ENCODE measurements at places on chromosomes 12 and 14.
A peak's percentile ranks its signal among the peaks of the same experiment; 100 is the strongest.

GRCh38 chr12:120495186-120495730 lies 655 bp upstream of the DYNLL1 start:
- no peak for DNase-seq

GRCh38 chr12:83097643-83098342 lies 411.1 kb downstream of the TMTC2 start:
- DNase-seq = no peak

GRCh38 chr12:21666722-21667121 lies 9.1 kb upstream of the LDHB start:
- DNase-seq = no peak

DNA sequence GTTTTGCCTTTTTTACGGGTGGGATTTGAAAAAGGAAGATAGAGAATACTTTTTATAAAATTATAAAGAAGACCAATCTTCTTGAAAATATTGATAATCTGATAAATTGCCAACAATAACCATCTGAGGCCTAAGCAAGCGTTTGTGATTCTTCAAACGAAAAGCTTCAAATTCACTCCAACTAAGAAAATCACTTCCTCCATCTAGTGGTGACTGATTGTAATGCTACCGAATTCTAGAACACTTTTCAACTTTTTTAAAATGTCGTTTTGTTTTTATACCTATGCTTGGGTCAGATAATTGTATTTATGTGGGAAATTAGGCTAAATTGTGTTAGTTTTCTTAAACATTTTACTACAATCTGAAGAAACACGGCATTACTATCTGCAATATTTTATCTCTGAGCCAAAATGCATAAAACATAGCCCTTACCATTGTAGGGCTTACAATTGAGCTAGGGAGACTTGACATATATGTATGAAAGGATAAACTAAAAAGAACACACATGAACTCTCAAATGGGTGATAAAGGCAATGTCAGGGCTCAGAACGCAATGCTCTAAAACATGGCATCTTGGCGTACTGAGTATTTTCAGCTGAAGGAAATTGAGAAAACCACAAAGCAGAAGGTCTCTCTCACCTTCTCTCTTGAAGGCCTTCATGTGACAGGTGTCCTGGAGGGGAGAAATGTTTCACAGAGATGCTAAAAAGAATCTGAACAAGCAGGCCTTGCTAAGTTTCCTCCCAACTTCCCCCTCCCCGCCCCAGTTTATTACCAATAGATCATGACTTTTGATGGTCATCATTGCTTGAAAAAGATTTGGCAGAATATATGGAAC lies 36.8 kb upstream of the G2E3 start:
- DNase-seq = peak; percentile 56

DNA sequence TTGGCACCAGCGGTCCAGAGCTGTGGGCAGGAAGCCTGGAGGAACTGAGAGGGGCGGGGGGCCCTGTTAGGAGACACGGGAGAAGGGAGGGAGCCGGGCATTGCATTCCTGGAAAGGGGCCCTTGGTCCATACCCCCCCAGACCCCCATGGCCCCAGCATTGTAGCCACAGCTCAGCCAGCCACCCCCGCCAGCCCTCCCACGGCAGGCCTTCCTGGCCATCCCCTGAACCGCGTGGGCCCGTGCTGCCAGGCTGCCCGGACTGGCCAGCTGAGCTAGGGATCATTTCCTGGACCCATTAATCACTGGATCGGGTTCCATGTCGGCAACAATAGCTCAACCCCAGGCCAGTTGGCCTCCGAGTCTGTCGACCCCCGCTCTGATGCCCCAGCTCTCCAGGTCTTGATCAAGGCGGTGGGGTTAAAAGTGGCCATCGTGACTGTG lies 39.8 kb upstream of the DIO3 start:
- no peak for DNase-seq

DNA sequence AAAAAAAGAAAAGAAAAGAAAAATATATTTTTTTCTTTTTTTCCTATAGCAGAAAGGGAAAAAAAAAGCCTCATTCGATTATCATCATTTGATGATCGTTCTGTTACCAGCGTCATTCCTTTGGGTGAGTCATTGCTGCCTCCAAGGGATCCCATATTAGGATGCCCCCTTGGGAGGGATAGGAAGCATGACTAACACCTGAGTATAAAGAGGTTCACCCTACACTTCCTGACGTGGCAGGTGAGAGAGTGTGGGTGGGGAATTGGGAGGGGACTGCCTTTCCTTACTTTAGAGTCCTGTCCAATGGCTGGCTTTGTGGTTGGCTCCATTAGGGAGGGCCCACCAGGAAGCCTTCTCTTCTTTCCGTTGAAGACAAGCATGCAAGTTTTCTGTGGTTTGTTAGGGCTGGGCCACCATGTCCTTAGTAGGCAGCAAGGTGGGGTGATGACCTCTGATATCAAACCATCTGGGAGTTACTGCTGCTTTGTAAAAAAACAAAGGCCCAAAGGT lies 56.1 kb upstream of the FUT8 start:
- DNase-seq = peak; percentile 55

DNA sequence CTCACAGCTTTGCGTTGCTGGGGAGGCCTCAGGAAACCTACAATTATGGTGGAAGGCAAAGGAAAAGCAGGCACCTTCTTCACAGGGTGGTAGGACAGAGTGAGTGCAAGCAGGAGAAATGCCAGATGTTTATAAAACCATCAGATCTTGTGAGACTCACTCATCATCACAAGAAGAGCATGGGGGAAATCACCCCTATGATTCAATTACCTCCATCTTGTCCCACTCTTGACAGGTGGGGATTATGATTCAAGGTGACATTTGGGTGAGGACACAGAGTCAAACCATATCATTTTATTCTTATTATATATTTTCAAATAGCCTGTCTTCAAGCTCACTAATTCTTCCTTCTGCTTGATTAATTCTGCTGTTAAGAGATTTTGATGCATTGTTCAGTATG lies 665.3 kb downstream of the TRHDE start:
- DNase-seq = no peak

GRCh38 chr12:131894981-131895639 lies 688 bp downstream of the ULK1 start:
- no peak for DNase-seq

- no peak for DNase-seq
These were observed 53.5 kb downstream of the PHLDA1 start for GRCh38 chr12:75977952-75978671.

DNA sequence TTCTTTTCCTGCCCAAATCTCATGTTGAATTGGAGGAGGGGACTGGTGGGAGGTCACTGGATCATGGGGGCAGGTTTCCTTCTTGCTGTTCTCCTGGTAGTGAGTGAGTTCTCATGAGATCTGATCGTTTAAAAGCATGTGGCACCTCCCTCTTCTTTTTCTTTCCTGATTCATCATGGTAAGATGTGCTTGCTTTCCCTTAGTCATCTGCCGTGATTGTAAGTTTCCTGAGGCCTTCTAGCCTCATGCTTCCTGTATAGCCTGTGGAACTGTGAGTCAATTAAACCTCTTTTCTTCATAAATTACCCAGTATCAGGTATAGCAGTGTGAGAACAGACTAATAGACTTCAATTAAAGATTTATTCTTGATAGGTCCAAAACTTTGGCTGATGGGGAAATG lies 83.5 kb downstream of the CAND1 start:
- DNase-seq = no peak

DNA sequence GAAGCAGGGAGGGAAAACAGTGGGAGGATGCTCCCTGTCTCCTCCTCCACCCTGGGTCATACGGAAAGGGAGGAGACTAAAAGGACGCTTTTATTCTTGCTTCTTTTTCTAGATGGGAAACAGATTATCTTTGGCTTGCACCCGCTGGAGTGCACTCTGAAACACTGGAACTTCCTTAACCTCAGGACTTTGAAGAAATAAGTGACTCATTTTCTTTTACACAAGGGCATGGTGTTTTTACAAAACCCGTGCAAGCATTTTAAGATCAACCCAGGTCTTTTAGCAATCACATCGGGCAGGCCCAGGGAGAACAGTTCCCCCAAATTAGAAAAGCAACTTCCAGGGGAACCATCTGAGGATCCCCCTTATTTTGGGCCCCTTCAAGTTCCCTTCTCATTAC lies 80.9 kb upstream of the TSPAN11 start:
- no peak for DNase-seq

GRCh38 chr12:52903285-52903854 lies 1.5 kb downstream of the KRT8 start:
- DNase-seq = peak; percentile 62

- no peak for DNase-seq
These were observed 35.8 kb downstream of the FBXO34 start for GRCh38 chr14:55306938-55307589.

DNA sequence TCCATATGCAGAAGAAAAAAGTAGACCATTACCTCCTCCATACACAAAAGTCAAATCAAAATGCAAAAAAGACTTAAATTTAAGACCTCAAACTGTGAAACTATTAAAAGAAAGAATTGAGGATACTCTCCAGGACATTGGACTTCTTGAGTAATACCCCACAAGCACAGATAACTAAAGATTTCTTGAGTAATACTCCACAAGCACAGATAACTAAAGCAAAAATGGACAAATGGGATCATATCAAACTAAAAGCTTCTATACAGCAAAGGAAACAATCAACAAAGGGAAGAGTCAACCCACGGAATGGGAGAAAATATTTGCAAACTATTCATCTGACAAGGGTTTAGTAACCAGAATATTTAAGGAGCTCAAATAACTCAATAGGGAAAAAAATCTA lies 427.9 kb downstream of the CCDC91 start:
- no peak for DNase-seq

- DNase-seq = no peak
These were observed 47.0 kb upstream of the SLC2A13 start for GRCh38 chr12:40152783-40153383.

All from NCI-H2107 (cell line).